ENCODE measurements at places on chromosomes 2 and 18.

DNA sequence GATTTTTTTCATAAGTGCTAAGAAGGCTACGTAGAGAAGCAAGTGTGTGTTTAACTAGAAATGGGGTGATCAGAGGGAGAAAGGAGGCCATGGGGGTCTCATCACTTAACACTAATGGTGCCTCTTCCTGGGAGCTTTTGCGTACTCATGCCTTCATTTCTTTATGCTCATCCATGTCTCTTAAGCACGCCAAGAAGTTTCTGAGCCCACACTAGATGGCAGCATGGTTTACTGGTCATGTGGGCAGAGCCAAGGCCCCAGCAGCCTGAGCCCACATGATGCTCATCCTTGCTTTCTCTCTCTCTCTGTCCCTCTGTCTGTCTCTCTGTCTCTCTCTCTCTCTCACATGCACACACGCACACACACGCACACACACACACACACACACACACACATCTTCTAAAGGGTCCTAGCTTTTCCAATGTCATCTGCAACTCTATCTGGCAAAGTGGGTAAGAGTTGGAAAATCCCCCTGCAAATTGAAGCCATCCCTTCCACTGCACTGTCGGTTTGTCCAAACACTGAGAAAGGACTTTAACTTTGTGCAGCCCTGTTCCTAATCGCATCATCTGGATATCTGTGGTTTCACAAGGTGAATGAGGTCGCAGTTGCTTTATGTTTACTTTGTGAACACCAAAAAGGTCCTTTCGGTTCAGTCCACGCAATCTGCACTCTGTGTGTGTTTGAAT is 137.1 kb upstream of the CCDC68 start:
- peak; percentile 64 for DNase-seq

GRCh38 chr18:21181766-21182165 is 60.3 kb upstream of the GREB1L start:
- DNase-seq: no peak

- peak; percentile 28 for DNase-seq
These were observed 29.0 kb upstream of the PTPN4 start for GRCh38 chr2:119730671-119731177.

GRCh38 chr18:4193086-4193485 is 262.0 kb downstream of the DLGAP1 start:
- DNase-seq: no peak

DNA sequence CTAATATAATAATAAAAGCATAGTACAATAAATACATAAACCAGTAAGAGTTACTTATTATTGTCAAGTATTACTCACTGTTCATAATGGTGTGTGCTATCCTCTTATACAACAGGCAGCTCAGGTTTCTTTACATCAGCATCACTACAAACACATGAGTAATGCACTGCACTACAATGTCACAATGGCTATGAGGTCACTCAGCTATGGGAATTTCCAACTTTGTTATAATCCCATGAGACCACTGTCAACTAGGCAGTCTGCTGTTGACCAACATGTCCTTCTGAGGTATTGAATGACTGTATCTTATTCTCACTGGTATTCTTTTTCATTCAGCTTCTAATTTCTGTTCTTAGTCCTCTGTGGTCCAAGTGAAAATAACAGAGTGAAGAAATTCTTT is 250.4 kb upstream of the DSEL start:
- no peak for DNase-seq

GRCh38 chr18:40652321-40652720 is 1302.7 kb upstream of the PIK3C3 start:
- DNase-seq: no peak

GRCh38 chr18:24263050-24263449 is 124.2 kb downstream of the CABYR start:
- DNase-seq: no peak

- no peak for DNase-seq
These were observed 65.9 kb upstream of the TNP1 start for GRCh38 chr2:216925636-216926366.

- no peak for DNase-seq
These were observed 113.8 kb upstream of the EML6 start for GRCh38 chr2:54609647-54610046.

- no peak for DNase-seq
These were observed 3.9 kb downstream of the ABCB11 start for GRCh38 chr2:169027234-169027633.

GRCh38 chr2:25088817-25089516 is 47.1 kb downstream of the EFR3B start:
- DNase-seq: no peak
